Bone marrow (tissue), 2 donors: ENCODE measurements at places on chromosomes 7 and 10.
A peak's percentile ranks its signal among the peaks of the same experiment; 100 is the strongest.

DNA sequence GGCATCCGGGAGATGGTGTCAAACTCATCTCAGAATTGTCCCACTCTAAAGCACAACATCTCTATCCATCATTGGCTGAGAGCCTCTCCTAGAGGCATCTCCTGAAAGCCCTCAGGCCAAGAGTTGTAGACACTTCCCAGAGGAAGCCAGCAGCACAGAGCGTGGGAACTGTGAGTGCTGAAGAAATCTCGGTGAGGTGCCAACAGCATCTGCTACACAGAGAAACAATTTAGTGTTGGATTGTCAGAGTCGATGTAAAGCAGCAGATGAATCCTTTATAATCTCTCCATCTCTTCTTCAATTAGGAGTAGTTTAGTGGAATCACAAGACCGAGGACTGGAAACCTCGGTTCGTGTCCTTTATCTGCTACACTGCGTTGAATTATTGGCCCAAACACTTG, 172.2 kb downstream of the C7orf25 start:
- DNase-seq: no peak

DNA sequence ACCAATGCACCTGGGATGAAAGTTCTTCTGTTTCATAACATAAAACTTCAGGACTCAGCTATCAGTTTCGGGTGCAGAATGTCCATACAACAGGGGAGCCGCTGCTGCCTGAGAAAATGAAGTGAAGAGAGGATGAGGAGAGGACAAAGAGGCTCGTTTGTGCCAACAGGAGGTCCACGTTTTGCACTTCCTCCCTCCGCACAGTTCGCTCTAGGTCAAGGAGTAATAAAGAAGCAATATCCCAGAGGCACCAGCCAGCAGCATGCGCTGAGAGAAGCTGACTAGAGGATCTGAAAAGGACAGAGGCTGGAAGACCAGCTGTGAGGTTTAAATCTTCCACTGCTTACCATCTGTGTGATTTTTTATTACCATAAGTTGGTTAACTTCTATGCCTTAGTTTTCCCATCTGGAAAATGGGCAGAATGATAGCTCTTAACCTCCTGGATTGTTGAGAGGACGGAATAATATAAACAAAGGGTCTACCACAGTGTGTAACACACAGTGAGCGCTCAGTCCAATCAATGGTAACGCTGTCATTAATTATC, 709 bp downstream of the GPAM start:
- DNase-seq: no peak

GRCh38 chr10:127149501-127150081, 46.8 kb downstream of the INSYN2A start:
- no peak for DNase-seq

GRCh38 chr7:106952658-106953231, 87.7 kb downstream of the PIK3CG start:
- DNase-seq: no peak

GRCh38 chr10:3955493-3955892, 170.5 kb upstream of the KLF6 start:
- DNase-seq: no peak

- peak; percentile 87 for DNase-seq
Observed at GRCh38 chr10:113232928-113233511, 283.0 kb downstream of the TCF7L2 start.
